Stimulated activated CD4-positive, alpha-beta T cell treated with anti-CD3 and anti-CD28 coated beads, Interleukin-1b, Interleukin-23, amount 100 ng/mL, for 48 hours (primary cell): ENCODE measurements at places on chromosomes 5 and 9.

- DNase-seq, result no peak
These were observed 51.4 kb downstream of the TNFSF8 start for GRCh38 chr9:114878879-114879564.

- peak; percentile 73 for DNase-seq
These were observed 4.1 kb downstream of the NFIL3 start for GRCh38 chr9:91419222-91420191.

GRCh38 chr9:754150-754931 lies 87.2 kb upstream of the DMRT1 start:
- DNase-seq, result no peak

GRCh38 chr9:121498487-121499176 lies 1.0 kb downstream of the GGTA1 start:
- no peak for DNase-seq

DNA sequence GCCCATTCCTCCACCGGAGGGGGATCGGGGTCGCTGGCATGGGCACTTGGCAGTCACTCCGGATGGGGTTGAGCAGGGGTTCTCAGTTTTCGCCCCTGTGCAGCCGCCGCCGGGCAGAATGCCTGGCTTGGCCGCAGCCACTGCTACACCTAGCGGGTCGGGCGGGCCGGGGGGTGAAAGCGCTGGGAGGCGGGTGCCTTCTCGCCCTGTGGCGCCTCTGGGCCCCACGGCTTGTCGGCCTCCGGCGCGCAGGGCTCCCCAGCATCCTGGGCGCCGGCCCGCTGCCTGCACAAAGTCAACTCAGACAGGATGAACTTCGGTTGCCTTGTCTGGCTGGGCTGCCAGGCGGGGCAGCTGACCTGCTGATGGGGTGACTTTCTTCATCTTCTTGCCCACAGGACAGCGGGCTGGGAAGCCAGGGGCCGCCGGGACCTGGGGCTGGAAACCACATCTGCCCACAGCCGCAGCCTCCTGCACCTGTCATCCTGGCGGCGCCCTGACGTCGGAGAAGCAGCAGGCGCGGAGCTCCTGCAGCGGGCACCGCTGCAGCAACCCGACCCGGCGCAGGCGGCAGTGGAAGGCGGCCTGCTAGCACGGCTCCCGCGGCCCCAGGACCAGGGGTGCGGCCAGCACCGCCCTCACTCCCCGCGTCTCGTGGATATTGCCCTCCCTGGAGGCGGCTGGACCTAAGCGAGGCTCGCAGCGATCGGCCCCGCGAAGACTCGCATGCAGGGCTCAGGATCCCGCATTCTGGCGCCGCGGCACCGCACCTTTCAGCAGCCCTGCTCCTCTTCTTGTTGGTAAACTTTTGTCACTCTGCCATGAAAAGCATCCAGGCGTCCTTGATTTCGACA lies 1.3 kb upstream of the ANKRD18A start:
- peak; percentile 48 for DNase-seq

- no peak for DNase-seq
These were observed 182.7 kb downstream of the PBX3 start for GRCh38 chr9:125929846-125930245.

DNA sequence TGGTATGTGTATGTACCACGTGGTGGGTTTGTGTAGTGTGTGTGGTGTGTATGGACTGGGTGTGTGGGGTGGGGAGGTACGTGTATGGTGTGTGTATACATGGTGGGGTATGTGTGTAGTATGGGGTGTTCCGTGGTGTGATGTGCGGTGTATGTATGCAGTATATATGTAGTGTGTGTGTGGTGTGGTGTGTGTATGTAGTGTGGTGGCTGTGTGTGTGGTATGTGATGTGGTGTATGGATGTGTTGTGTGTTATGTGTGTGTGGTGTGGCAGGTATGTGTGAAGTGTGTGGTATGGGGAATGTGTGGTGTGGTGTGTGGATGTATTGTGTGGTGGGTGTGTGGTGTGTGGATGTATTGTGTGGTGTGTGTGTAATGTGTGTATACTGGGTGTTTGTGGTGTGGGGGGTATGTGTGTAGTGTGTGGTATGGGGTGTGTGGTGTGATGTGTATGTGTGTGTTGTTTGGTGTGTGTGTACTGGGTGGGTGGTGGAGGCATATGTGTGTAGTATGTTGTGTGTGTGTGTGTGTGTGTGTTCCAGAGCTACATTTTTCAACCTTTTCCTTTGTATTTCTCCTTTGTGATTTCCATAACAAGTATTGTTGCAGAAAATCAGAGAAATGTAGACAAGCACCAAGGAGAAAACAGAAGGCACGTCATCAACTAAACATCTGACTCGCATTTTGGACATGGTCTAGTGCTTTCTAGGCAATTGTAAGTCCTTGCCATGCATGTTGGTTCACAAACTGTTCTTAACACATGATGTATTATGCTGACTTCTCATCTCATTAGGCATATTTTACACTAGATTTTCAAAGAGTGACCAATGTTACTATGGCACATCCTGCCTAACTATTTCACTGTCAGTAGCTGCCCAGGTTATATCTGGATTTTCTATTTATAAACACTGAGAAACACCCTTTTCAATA lies 13.2 kb downstream of the SEMA4D start:
- DNase-seq, result no peak

- DNase-seq, result no peak
These were observed 37.1 kb upstream of the TDRD7 start for GRCh38 chr9:97374811-97375210.

DNA sequence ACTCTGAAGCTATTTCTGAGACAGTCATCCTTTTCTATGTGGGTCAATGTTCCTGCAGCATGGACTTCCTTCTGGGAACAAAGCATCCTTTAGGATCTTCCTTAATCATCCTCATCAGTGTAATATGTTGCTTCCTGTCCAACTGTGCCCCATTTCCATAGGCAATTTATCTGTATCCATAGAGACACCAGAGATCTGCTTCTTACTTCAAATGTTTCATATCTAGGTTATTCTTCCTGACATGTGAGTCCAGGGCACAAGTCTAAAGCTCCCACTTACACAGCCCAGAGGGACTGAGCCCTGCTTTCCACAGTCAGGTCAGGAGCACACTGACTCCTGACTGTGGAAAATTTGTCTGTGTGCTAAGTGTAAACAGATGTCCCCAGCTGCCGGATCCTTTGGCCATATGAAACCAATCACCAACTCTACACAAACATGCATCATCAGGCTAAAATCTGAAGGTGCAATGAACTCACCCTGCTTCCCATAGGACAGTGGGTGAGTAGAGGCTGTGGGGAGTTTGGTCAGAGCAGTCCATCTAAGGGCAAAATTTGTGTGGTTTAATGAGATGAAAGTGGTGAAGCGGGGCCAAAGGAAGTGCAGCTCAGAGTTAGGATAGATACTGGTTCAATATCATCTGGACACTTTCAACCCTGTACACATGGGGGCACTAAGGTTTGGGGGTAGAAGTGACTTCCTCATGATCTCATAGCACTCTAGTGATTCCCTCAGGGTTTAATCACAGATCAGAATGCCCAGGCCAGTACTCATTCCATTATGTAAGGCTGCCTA lies 85.2 kb upstream of the TNC start:
- no peak for DNase-seq

- no peak for DNase-seq
These were observed 197.4 kb downstream of the ERCC6L2 start for GRCh38 chr9:96072930-96073329.

- no peak for DNase-seq
These were observed 42.0 kb downstream of the CSF1R start for GRCh38 chr5:150044329-150044681.

- DNase-seq, result no peak
These were observed 44.3 kb downstream of the UBE2QL1 start for GRCh38 chr5:6492934-6493333.

GRCh38 chr9:79763671-79764285 lies 192.0 kb downstream of the TLE4 start:
- no peak for DNase-seq
